Mesothelial cell of epicardium (in vitro differentiated cells): ENCODE measurements at places on chromosomes 1 and 21. TPM values are rescaled to one million over a fixed set of nuclear protein-coding genes. Genes with fewer than 3 reads are reported as not detected.

DNA sequence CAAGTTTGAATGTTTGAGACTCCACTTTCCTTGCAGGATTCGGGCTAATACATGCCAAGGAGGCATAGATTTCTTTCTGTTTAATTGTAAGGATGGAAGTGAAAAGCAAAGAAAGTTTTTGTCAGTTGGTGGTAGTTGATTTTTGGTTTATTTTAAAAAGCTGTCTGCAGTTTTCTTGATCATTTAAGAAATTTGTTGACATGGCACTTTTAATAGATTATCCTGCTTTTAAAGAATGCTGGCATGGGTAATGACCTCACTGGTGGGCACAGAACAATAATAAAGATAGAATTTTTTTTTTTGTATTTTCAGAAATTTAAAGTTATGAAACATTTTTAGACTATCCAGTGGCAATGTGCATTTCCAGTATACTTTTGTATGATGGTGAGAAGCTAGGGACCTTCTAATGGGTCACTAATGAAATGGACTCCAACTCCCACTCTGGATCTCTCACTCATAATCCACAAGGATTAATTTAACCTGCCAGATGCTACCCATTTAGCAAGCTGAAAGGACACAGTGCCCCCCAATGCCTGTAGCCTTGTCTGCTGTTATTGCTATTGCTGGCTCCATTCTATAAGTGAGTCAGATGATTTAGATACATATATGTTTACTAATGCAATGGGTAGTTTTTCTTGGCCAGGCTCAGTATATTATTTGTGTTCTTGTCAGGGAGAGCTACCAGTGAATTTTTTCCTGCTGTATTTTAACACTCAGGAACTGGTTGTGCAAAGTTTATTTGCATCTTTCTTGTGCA, 190.2 kb upstream of the SGIP1 start:
- DNase-seq: no peak
- H3K4me1 ChIP-seq: peaks cover 16% of the 10 kb centered on the region
- no peak overlapping the region for H3K4me3 ChIP-seq
- no peaks in the 10 kb centered on the region for H3K27me3 ChIP-seq
- no peak overlapping the region for H3K27ac ChIP-seq

The VWA1 gene
- 57.0 to 59.1 TPM (median 57.7 TPM) in 3 replicates for total RNA-seq

GRCh38 chr1:55717111-55717510, 501.9 kb upstream of the USP24 start:
- no peak overlapping the region for H3K27ac ChIP-seq
- H3K4me1 ChIP-seq: peaks cover 40% of the 10 kb centered on the region
- no peak for DNase-seq
- H3K27me3 ChIP-seq: no peaks in the 10 kb centered on the region
- no peaks in the 10 kb centered on the region for H3K36me3 ChIP-seq

GRCh38 chr1:109252893-109253802, 3.8 kb downstream of the CELSR2 start:
- H3K36me3 ChIP-seq: peaks cover 19% of the 10 kb centered on the region
- H3K27me3 ChIP-seq: peaks cover 2% of the 10 kb centered on the region
- peak overlapping the region; percentile 36 for H3K4me3 ChIP-seq
- H3K27ac ChIP-seq: peak overlapping the region; percentile 71
- peaks cover 30% of the 10 kb centered on the region for H3K4me1 ChIP-seq

The NTRK1 gene
- 1.2 to 1.3 TPM (median 1.3 TPM) in 3 replicates for total RNA-seq

DNA sequence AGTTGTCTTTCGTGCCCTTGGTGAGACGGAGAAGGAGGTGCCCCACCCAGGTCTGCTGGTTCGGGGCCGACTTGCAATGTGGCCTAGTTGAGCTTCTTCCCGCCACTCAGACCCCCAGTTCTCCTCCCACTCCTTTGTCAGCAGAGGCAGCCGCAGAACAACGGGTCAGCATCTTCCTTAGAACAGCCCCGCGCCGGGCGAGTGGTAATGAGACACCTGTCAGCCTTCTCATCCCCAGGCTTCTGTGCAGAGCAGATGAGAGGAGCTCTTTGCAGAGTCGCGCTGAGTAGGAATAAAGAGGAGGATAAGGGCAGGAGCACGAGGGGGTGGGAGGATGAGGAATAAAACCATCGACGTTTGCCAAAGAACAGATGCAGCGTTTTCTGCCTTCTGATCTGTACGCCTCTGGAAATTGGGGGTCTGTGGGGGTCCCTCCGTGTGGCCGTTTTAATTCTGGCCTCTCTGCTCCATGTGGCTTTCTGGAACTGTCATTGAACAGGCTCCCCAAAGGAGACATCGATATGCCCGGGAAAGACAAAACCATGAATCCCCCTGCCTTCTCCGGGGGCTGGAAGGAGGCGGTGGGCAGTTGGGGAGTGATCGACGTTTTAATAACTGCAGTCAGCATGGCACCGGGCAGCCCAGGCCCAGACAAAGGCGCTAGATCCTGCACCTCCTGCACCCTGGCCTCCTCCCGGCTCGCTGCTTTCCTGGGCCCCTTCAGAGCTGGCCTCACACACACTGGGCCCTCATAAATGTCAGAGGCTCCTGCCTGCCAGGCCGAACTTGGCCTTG, 27.5 kb upstream of the IGSF21 start:
- H3K4me1 ChIP-seq: no peaks in the 10 kb centered on the region
- H3K27me3 ChIP-seq: peaks cover 77% of the 10 kb centered on the region
- DNase-seq: no peak
- no peak overlapping the region for H3K4me3 ChIP-seq
- no peak overlapping the region for H3K27ac ChIP-seq

DNA sequence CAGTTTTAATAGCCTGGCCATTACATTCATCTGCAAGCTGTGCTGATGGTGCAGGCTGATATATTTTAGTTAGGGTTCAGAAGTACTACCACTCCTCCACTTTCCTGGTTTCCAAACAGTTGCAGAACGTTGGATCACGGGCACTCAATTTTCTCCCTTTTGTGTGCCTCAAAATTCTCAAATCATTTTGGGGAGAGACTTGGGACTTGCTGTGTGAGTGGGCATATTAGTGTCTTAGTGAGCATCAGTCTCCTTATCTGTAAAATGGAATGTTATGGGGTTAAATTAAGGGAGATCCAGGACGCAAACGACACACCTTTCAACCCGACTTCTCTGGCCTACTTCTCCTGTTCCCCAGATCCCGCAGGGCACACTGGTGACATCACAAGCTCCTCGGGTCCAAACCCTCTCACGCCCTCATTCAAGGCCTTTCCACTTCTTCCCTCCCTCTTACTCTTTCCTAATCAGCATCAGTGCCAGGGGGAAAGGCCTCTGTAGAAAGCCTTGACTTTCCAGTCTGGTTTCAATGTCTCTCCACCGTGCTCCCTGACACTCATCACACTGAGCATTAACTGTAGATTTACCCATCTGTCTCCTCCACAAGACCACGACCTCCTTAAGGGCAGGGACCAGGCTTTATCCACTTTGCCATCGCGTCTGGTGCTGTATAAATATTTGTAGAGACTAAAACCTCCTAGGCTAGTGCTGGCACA, 1.2 kb downstream of the PIGP start:
- H3K27me3 ChIP-seq: no peaks in the 10 kb centered on the region
- H3K4me3 ChIP-seq: peak overlapping the region; percentile 79
- DNase-seq: no peak
- peak overlapping the region; percentile 98 for H3K27ac ChIP-seq
- peaks cover 16% of the 10 kb centered on the region for H3K36me3 ChIP-seq
- H3K4me1 ChIP-seq: peaks cover 34% of the 10 kb centered on the region

The PCNX2 gene
- total RNA-seq: 26.8 to 28.4 TPM (median 27.4 TPM) in 3 replicates

The PROX1 gene
- total RNA-seq: 0.58 to 1.4 TPM (median 1.4 TPM) in 3 replicates

DNA sequence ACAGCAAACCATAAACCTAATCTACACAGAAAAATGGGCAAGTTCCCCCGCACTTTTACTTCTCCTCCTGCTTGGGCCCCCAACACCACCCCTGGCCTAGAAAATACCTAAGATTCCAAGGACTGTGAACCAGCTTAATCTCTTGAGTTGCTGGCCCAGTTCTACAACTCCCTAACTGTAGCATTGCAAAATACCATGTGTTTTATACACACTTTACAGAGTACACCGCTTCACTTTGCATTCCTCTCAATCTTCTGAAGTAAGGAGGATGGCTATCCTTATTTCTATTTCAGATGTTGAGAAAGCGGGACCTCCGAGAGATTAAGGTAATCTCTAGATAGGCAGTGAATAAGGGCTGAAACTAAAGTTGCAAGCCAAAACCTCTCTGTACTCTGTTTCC, 408.3 kb upstream of the NR5A2 start:
- DNase-seq: no peak
- H3K36me3 ChIP-seq: no peaks in the 10 kb centered on the region
- peak overlapping the region; percentile 84 for H3K27ac ChIP-seq
- no peak overlapping the region for H3K4me3 ChIP-seq
- peaks cover 28% of the 10 kb centered on the region for H3K4me1 ChIP-seq

DNA sequence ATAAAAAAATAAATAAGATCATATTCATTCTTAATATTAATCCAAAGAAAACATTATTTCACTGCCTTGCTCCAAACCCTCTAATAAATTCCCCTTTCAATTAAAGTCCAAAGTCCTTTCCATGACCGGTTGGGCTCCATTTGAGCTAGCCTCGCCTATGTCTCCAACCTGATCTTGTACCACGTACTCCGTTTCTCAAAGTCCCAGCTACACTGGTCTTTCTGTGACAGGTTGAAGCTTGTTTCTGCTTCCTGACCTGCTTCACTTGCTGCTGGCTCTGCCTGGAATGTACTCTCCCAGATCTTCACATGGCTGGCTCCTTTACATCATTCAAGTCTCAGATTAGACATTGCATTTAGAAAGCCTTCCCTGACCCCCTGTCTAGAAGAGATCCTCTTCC, 16.4 kb downstream of the RPL5 start:
- H3K4me3 ChIP-seq: no peak overlapping the region
- H3K27ac ChIP-seq: no peak overlapping the region
- no peak for DNase-seq
- H3K27me3 ChIP-seq: no peaks in the 10 kb centered on the region
- peaks cover 19% of the 10 kb centered on the region for H3K36me3 ChIP-seq
- H3K4me1 ChIP-seq: peaks cover 13% of the 10 kb centered on the region

The OPRD1 gene
- total RNA-seq: 0.27 to 0.66 TPM (median 0.34 TPM) in 3 replicates

The OR2L5 gene
- not detected in 3 replicates for total RNA-seq

The TXNIP gene
- 125 to 129 TPM (median 129 TPM) in 3 replicates for total RNA-seq

DNA sequence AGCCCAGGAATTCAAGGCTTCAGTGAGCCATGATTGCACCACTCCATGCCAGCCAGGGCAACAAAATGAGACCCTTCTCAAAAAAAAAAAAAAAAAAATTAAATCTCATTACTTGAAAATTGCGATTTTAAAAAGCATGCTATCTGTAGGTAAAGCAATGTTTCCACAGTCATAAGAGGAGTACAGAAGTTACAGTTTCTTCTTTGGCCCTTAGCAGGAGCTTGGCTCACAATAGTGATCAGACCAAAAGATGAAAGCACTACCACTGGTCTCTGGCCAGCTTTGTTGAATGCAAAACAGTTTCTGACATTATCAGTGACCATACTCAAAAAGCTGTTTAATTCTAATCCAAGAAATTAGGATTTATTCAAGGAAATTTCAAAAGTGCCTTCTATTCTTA, 31.2 kb downstream of the VAV3 start:
- no peak overlapping the region for H3K4me3 ChIP-seq
- H3K27me3 ChIP-seq: peaks cover 14% of the 10 kb centered on the region
- no peak for DNase-seq
- H3K36me3 ChIP-seq: no peaks in the 10 kb centered on the region
- no peak overlapping the region for H3K27ac ChIP-seq

- no peak overlapping the region for H3K27ac ChIP-seq
- H3K4me3 ChIP-seq: no peak overlapping the region
- H3K36me3 ChIP-seq: peaks cover 2% of the 10 kb centered on the region
- no peak for DNase-seq
Measured at GRCh38 chr1:162030759-162031280, 7.2 kb upstream of the OLFML2B start.

The KIRREL1 gene
- 178 to 189 TPM (median 180 TPM) in 3 replicates for total RNA-seq

- no peaks in the 10 kb centered on the region for H3K36me3 ChIP-seq
- H3K4me1 ChIP-seq: peaks cover 19% of the 10 kb centered on the region
- no peak overlapping the region for H3K27ac ChIP-seq
- H3K4me3 ChIP-seq: no peak overlapping the region
Measured at GRCh38 chr1:65113298-65113697, 34.7 kb upstream of the AK4 start.

DNA sequence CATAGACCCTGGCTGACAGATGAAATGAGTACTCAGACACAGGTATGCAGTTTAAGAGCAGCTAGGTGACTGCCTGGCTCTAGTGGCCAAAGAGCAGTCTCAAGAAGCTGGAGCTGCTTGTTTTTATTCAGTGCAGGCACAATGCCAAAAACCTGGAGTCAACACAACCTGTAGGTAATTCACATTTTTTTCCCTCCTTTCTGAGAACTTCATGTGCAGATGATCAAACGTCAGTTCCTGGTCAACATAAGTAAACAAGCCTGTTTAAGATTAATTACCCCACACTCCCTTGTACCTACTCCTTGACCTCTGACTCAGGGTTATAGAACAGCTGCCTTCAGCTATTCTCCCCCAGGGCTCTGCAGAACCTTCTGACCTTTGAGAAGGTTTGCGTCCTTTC, 17.3 kb upstream of the ACADM start:
- no peaks in the 10 kb centered on the region for H3K27me3 ChIP-seq
- H3K4me1 ChIP-seq: no peaks in the 10 kb centered on the region
- no peaks in the 10 kb centered on the region for H3K36me3 ChIP-seq
- no peak for DNase-seq

The CEP104 gene
- total RNA-seq: 32.2 to 37.0 TPM (median 35.2 TPM) in 3 replicates

The RGS16 gene
- 0.55 to 0.99 TPM (median 0.74 TPM) in 3 replicates for total RNA-seq

DNA sequence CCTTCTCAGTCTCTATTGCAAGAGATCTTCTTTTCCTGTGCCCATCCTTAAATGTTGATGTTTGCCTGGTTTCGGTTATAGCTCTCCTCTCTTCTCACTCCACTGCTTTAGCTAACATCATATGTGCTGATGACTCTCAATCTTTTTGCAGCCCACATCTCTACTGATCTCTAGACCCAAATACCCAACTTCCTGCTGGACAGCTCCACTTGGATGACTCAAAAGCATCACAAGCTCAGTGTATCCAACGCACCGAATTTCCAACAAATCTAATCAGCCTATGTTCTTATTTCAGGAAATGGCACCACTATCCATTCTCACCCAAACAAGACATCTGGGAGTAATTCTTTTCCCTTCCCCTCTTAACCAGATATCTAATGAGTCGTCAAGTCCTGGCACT, 79.1 kb upstream of the ARTN start:
- H3K27ac ChIP-seq: no peak overlapping the region
- no peak for DNase-seq
- no peak overlapping the region for H3K4me3 ChIP-seq
- peaks cover 13% of the 10 kb centered on the region for H3K4me1 ChIP-seq

The PDZK1 gene
- total RNA-seq: 0.34 to 0.64 TPM (median 0.51 TPM) in 3 replicates

DNA sequence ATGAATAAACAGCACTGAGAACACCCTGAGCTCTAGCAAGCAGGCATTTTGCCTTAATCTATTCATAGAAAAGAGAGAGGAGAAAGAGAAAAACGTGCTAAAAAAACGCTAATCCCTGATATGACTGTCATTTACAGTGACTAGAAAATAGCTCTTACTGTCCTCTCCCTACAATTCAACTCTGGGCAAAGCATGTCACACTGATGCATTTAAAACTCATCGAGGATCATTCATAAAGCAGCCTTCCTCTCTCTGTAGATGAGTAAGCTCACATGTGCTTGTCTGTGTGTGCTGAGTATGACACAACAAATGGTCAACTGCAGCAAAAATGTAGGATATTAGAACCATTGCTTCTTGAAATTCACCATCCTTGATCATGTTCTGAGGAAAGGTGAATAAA, 109.0 kb downstream of the SGIP1 start:
- DNase-seq: no peak
- no peak overlapping the region for H3K4me3 ChIP-seq
- H3K27ac ChIP-seq: no peak overlapping the region
- no peaks in the 10 kb centered on the region for H3K36me3 ChIP-seq
- peaks cover 20% of the 10 kb centered on the region for H3K27me3 ChIP-seq
- H3K4me1 ChIP-seq: no peaks in the 10 kb centered on the region

The CYP4A11 gene
- total RNA-seq: not detected in 3 replicates

GRCh38 chr1:177571485-177572076, 398.3 kb downstream of the SEC16B start:
- no peak overlapping the region for H3K4me3 ChIP-seq
- peaks cover 13% of the 10 kb centered on the region for H3K4me1 ChIP-seq
- H3K27me3 ChIP-seq: no peaks in the 10 kb centered on the region
- DNase-seq: no peak
- H3K36me3 ChIP-seq: no peaks in the 10 kb centered on the region
